Occipital lobe (tissue), 3 donors: ENCODE measurements at places on chromosomes 7 and 10.

GRCh38 chr7:36979810-36980248, 255.5 kb upstream of the AOAH start:
- no peak for DNase-seq

DNA sequence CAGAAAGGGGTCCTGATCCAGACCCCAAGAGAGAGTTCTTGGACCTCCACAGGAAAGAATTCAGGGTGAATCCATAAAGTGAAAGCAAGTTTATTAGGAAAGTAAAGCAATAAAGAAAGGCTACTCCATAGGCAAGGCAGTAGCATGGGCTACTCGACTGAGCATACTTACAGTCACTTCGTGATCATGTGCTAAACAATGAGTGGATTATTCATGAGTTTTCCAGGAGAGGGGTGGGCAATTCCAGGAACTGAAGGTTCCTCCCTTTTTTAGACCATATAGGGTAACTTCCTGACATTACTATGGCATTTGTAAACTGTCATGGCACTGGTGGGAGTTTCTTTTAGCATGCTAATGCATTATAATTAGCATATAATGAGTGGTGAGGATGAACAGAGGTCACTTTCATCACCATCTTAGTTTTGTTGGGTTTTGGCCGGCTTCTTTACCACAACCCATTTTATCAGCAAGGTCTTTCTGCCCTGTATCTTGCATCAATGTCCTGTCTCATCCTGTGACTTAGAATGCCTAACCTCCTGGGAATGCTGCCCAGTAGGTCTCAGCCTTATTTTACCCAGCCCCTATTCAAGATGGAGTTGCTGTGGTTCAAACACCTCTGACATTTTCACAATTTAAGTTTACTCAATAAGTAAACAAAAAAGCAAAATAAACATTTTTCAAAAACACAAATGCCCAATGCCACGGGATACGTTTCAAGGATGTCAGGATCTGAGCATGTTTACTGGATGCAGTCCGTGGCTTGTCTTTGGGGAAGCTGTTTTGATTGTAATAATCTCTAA, 37.0 kb downstream of the ALOX5 start:
- no peak for DNase-seq

DNA sequence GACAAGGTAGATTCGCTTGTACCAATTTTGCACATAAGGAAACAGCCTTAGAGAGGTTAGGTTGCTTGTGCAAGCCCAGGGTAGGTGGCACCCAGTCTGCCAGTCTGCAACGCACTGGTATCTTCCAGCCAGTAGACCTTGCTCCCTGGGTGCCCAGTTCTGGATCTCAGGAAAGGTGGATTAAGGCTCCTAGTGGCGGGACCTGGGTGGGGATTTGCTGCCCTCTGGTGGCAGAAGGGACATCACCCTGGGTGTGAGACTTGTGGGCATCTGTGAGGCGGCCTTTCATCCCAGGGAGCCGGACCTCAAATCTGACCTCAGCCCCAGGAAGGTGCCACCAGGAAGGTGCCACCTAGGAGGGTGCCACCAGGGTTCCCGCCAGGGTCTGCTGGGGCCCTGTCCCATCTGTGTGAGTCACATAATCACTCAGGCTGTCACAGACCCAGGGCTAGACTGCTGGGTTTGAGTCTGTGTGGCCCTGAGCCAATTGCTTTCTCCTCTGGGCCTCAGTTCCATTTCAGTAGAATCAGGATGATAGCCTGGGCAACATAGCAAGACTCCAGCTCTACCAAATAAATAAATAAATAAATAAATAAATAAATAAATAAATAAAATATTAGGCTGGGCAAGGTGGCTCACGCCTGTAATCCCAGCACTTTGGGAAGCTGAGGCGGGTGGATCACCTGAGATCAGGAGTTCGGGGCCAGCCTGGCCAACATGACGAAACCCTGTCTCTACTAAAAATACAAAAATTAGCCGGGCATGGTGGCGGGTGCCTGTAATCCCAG, 5.3 kb upstream of the PRKRIP1 start:
- peak; percentile 30 for DNase-seq

- DNase-seq = no peak
These were observed 72.9 kb upstream of the PODXL start for GRCh38 chr7:131629217-131629882.

DNA sequence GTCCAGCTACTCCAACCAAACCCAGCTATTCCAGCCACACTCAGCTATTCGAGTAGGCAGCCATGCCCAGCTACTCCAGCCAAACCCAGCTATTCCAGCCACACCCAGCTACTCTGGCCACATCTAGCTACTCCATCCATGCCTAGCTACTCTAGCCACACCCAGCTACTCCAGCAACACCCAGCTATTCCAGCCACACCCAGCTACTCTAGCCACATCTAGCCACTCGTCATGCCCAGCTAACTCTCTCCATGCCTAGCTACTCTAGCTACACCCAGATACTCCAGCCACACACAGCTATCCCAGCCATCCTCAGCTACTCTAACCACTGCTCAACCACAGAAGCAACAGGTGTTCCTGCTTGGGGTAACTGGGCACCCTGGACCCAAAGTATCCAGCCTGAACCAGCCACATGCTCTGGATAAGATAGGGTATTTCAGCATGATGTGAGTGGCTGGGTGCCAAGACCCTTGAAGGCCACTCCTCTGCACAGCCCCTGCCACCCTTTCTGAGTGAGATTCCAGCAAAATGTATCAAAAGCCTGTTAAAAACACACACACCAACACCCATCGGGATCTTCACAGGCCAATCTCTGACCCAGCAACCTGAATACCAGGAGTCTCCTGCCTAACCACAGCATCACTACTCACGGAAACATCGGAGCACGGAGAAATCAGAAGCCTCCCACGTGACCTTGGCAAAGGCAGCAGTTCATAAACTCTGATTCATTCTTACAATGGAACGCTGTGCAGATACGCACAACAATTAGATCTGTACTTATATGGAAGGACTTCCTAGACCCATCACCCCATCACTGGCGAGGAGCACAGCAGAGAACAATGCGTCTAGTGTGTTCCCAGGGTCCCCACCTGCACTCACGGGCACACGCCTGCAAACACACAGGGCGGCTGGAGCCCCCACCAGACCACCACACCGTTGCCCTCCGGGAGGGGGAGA, 51.8 kb upstream of the DNAAF5 start:
- no peak for DNase-seq

DNA sequence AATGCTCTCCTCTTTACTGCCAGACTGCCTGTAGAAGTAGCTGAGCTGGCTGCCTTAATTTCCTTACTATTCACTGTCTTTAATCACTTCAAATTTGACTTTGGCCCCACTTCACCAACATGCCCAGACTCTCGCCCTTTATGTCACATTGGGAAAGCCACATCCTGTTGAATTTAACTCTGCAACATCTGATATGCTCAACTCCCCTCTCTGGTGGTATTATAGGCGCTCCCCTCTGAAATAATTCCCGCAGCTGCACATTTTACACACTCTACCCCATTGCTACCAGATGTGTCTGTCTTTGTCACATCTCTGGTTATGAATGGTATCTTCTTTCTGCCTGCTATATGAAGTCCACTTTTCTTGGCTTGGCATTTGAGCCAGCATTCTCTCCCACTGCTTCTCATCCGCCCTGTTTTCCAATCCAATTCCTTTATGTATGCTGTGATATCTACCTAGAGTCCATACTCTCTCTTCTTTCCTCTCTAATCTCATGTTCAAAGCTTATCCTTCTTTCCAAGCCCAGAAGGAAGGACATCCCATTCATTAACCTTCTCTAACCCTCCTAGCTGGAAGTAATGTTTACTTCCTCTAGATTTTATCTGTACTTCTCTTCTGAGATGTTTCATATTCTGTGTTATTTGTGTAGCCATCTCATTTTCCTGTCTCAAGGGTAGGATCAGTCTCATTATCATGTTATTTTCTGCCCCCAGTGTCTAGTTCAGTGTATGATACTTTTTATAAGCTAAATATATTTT, 134.5 kb downstream of the ST7 start:
- no peak for DNase-seq

- DNase-seq = no peak
These were observed 514.2 kb downstream of the TFEC start for GRCh38 chr7:115516341-115516740.

DNA sequence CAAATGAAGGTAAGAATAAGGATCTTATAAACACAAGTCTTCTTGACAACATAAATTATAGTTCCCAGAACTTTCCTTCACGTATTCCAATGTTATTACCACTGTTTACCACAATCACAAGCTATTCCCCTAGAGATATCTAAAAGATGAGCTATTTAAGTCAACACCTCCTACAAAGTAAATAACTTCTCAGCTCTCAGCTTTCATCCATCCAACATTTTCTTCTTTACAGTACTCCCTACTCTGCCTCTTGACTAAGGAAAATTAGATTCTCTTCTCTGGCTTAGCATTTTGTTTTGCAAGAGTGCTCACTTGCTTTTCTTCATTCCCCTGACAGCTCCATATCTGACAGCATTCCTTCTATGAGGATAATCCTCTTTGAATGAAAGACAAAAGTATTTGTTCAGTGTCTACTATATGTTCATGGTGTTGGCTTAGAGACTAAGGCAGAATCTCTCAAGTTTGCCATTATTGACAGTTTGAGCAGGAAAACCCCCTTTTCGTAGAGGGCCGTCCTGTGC, 93.0 kb upstream of the IL6 start:
- no peak for DNase-seq

- no peak for DNase-seq
These were observed 7.2 kb upstream of the ADAM22 start for GRCh38 chr7:87926581-87927461.

DNA sequence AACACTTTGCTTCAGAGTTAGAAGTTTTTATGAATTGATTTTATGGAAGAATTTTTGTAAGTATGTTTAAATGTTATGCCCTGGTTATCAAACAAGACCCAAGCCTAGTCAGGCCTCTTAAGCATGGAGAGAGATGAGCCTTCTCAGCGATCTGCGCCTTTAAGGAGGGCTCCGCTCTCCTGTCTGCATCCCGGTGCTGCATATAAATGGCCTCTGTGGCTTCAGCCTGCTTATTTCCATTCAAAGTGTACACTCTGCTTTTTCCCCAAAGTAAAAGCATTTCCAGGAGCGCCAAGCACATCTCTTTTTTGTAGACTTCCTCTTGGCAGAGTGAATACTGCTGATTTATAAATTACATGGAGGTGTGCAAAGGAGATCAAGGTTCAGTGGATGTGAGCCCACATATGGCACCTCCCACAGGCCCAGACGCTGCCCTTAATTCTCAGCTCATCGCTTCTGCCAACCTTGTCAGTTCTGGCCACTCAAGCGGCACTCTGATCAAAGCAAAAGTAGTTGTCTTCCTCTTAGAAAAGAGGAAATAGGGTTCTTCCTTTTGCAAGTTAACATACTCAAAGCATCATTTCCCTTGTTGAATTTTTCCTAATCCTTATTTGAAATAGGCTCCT, 70.0 kb upstream of the SFMBT2 start:
- no peak for DNase-seq

DNA sequence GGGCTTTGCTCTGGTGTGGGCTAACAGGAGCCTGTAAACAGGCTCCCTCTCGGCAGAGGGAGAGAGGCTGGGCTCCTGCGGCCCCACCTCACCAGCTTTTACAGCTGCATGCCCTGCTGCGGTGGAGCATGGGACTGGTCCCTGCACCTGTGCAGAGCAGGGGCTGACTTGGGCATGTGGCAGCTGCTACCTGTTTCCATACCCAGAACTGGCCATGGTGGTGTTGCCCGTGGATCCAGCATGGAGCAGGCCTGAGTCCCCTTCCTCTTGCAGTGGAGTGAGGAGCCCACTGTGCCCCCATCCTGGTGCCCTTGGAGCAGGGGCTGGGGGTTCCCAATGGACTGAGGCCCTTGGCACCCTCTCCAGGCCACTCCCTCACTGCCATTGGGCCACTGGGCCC, 91.9 kb upstream of the MGMT start:
- no peak for DNase-seq

GRCh38 chr10:60044242-60044641, 137.9 kb upstream of the CCDC6 start:
- no peak for DNase-seq

GRCh38 chr7:142569851-142570250, 179.4 kb upstream of the PRSS1 start:
- no peak for DNase-seq

GRCh38 chr10:120887482-120887881, 36.3 kb downstream of the WDR11 start:
- no peak for DNase-seq

GRCh38 chr7:157568770-157569584, 232.2 kb downstream of the DNAJB6 start:
- peak; percentile 76 for DNase-seq

DNA sequence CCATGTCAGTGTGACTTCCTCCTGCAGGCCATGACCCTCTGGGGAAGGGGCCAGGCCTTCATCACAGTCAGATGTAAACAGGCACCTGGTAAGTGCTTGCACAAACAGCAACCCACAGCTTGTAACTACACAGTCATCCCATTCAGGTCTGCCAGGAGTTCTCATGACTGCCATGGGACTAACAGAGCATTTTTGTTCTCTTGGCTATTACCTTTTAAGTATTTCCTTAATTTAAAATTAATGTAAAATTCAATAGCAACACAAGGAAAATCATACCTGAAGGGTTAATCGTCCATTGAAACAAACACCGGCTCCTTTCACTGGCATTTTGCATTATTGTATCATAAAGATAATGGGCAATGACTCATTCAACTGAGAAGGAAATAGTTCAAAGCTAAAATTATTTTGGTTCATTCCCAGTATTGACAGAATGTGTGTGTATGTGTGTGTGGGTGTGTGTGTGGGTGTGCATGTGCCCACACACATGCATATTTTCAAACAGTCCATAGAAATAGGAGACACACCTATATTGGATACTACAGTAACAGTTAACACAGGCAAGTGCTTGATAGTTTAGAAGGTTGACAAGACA, 307.9 kb downstream of the WDR11 start:
- DNase-seq = no peak

- no peak for DNase-seq
These were observed 19.9 kb upstream of the HSPB1 start for GRCh38 chr7:76282344-76283253.

- no peak for DNase-seq
These were observed 1.8 kb downstream of the VCL start for GRCh38 chr10:73999703-74000102.

GRCh38 chr10:15124908-15125307, 27.8 kb downstream of the RPP38 start:
- no peak for DNase-seq

DNA sequence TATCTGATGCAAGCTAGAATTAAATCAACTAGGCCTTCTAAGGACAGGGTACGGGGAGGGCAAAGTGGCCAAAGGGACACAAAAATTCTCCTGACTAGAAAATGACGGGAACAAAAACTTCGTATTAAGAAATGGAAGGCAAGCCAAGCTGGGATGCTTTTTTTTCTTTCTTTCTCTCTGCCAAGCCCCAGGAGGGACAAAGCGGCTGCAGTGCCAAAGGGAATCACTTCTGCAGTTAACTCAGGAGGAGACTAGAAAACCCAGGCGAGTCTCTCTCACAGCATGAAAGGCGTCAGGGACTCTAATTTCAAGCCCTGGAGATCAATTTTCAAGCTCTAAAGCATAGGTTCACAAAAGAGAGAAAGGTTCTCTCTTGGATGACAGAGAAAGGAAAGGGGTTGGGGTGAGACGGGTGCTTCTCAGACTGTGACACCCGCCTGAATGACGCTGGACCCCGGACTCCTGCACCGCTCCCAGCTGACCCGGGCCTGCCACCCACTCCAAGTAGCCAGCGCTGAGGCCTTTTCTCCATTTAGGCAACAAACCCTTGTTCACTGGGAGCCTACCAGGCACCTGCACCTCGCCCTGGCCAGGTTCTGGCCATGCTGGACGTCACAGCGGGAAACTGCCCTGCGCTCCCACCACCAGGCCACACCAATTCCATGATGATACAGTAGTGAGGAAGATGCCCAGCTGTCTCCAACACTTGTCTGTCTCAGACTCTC, 56.5 kb downstream of the KIAA1549 start:
- DNase-seq = no peak

- DNase-seq = no peak
These were observed 366.9 kb upstream of the NUPR2 start for GRCh38 chr7:56483153-56483552.

- no peak for DNase-seq
These were observed 26.5 kb downstream of the RNF32 start for GRCh38 chr7:156667110-156667426.
